ENCODE measurements at places on chromosomes 2 and 18.

DNA sequence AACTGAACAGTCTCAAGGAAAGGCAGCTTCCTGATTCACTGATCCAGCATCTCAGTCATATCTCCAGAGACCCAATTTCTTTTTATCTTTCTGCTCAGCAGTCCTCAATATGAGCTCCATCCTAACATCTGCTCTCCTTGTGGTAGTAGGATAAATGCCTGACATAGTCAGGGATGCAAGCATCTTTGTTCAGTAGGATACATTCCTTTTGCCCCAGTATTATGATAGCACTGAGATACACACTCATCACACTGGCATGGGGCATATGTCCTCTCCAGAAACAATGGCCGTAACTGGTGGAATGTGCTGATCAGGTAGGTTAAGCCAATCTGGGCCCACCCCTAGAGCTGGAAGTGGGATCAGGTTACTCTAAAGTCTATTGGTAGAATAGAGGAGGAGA is 207.2 kb downstream of the ETAA1 start:
- no peak for DNase-seq

DNA sequence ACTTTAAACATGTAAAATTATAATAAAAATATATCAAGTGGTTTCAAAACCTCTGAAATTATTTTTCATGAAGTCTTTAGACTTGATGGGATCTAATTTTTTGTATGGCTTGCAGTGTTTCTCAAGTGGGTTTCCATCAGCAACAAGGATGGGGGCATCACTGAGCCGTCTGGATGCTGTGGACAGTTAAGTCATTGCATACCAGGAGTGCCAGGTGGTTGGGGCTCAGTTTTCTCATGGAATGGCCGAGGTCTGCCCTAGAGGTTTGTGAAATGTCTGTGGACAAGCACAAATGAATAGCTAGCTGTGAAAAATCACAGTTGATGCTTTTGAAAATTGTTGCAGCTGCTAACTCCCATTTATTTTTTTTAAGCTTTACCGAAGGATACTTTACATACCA is 1.7 kb downstream of the PRELID3A start:
- DNase-seq: no peak

GRCh38 chr2:26692279-26692896 is at the start of gene KCNK3:
TSS of gene KCNK3 (plus strand) at chr2:26692722. CDS start at chr2:26692876, 154 bp downstream.
- DNase-seq: peak; percentile 77

GRCh38 chr18:2979871-2980790 is 32.8 kb downstream of the LPIN2 start:
- peak; percentile 53 for DNase-seq

GRCh38 chr2:138589663-138590062 is 88.1 kb downstream of the SPOPL start:
- DNase-seq: no peak

- no peak for DNase-seq
Observed at GRCh38 chr2:217645896-217646295, 356.9 kb downstream of the TNS1 start.

DNA sequence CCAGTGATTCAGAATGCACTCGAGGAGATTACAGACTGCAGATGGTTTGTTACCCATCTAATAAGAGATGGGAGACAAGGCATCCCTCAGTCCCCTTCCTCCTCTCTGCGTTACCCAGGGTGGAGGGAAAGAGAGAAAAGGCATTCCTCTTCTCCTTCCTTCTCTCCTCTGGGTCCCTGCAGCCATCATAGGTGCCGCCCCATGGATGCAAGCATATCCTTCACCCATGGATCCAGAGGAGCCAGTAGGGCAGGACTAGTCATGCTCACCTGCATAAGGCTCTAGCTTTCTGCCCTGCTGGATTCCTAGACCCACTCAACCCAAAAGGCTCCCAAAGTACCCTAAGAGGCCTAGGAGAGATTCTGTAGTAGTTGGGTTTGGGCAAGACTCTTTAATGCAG is 20.4 kb downstream of the CMPK2 start:
- DNase-seq: peak; percentile 49

DNA sequence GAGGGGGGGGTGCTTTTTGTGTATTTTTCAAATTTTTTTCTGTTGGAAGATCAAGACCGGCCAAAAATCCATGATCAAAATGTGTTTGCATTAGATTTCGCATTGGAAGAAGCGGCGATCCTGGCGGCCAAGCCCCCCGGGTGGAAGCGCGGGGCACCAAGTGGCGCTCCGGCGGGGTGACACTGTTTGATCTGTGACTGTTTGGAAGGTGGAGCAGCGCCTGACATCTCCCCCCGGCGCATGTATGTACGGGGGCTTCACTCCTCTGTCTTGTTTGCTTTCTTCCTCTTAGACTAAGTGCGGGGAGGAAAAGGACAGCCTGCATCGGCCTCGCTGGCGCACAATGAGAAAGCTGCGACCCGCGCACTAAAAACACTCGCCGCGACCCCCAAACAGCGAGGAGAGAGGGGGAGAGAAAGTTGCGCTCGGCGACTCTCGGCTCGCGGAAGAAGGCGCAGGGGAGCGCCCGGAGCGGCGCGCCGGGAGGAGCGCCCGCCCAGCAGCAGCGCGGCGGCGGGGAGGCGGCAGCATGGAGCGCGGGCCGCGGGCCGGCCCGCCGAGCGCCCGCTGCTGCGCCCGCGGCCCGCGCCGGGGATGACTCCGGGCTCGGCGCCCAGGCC is 515 bp downstream of the TSHZ1 start:
- peak; percentile 36 for DNase-seq

DNA sequence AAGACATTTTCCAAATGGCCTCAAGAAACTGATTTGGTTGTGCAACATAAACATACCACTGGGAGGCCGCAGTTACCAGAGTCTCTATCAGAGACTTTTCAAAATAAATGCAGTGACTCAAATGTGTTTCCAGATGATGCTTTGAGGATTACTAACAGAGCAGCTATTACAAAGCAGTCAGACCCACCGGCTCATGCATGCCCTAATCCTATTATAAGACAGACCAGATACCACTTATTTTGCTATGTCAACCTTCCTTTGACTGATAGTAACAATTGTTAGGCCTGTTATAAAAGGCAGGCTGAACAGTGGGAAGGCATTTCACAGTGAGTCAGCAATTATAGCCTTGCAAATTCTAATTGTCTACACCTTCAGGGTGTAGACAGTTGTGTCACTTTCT is 217.7 kb downstream of the LRRTM1 start:
- DNase-seq: no peak

- DNase-seq: peak; percentile 92
Observed at GRCh38 chr2:215900203-215900611, 113.1 kb downstream of the MREG start.

DNA sequence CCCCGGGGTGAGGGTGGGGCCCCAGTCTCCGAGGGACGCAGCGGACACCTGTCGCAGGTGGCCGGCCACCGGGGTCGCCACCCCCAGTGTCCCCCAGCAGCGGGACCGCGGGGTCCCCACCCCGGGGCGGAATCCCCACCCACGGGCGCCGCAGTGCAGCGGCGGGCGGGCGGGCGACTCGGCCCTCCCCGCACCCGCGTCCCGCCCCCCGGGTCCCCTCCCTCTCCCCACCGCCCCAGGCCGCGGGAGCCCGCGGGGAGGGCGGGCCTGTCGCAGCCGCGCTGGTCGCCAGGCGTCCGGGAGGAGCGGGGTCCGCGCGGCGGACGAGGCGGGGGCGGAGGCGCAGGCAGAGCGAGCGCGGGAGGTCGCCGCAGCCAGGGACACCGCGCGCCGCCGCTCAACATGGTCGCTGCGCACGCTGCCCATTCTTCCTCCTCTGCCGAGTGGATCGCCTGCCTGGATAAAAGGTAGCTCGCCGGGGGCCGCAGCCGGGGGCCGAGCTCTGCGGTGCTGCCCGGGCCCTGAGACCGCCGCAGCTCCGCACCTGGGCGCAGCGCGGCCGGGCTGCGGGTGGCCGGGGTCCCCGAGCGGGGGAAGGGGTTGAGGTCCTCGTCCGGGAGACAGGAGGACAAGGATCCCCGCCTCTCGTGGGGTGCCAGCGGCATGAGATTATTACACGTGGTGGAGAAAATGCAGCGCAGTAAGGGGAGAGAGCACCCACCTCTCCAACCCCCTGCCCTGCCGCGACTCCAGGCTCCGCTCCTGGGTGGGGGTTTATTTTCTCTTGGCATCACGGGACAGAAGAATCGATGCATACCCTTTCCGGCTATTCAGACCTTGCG is at the start of gene RAPGEF4:
TSS of gene RAPGEF4 (plus strand) at position 264 of the 842 bp plus-strand sequence. CDS start at position 403, 139 bp downstream.
- no peak for DNase-seq

DNA sequence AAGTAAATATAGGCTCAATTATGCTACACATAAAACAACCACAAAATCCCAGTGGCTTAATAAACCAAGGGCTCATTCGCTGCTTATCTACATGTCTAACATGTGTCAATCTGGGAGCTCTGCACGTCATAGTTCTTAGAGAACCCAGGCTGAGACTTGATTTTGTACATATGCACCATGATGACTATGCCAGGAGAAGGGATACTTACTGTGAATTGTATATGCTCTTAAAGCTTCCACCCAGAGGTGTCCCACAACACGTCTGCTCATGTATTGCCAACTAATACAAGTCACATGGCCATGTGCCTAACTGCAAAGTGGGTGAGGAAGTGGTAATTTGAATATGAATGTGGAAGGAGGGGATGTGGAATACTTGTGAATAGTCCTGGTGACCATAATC is 262.1 kb downstream of the CPS1 start:
- no peak for DNase-seq

DNA sequence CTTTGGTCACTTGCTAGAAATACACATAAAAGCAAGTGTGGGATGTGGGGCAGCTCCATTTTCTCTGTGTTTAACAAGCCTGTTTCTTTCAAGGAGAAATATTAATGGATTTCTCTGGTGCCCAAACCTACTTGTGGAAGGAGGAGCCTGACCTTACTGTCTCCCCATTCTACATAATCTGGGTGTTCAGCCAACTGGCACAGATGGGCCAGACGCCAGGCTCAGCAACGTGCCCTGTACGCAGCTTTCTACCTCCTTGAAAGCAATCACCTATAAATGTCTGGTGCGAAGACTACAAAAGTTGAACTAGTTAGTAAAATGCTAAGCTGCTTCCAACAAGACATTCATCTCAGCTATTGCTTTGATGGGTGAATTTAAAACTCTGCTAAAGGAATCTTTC is 33.2 kb upstream of the MYO3B start:
- no peak for DNase-seq

DNA sequence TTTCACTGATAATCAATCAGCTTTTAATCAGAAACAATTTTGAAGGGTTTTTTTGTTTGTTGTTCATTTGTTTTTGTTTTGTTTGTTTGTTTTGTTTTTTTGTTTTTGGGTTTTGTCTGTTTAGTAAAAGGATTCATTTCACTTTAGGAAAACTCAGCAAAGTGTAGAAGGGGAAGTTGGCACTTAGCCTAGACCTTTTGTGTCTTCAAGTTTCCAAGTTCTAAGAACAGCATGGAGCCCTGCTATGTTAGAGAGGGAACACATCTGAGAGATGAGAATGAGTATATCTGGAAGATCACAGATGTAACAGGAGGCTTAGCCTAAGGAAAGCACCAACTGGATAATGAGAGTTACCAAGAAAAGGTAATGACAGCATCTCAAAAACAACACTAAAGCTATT is 501.5 kb downstream of the ERBB4 start:
- no peak for DNase-seq

DNA sequence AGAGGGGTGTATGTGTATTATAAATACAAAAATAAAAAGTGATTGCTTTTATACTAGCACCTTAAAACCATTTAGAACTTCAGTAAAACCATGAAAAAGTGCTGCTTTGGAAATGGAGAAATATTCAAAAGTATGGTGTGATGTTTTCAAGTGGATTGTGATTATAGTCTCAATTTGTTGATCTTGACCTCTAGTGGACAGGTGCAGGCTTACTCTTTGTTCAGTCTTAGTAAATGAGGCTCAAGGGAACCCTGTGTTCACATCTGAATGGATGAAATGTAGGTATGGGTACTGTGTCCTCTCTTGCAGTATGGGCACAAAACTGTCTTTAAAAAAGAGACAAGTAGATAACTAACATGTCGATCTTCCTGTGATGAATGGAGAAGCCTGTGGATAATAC is 145.8 kb downstream of the MCFD2 start:
- DNase-seq: no peak

- peak; percentile 73 for DNase-seq
Observed at GRCh38 chr2:202848813-202849212, 22.8 kb downstream of the ICA1L start.

- DNase-seq: no peak
Observed at GRCh38 chr2:52570716-52571115, 1196.9 kb upstream of the CHAC2 start.

- no peak for DNase-seq
Observed at GRCh38 chr2:85435981-85436835, 17.7 kb downstream of the SH2D6 start.
